ENCODE measurements at places on chromosomes 1 and 21.

GRCh38 chr21:40853956-40854688, 7.2 kb upstream of the DSCAM start:
- DNase-seq: no peak

DNA sequence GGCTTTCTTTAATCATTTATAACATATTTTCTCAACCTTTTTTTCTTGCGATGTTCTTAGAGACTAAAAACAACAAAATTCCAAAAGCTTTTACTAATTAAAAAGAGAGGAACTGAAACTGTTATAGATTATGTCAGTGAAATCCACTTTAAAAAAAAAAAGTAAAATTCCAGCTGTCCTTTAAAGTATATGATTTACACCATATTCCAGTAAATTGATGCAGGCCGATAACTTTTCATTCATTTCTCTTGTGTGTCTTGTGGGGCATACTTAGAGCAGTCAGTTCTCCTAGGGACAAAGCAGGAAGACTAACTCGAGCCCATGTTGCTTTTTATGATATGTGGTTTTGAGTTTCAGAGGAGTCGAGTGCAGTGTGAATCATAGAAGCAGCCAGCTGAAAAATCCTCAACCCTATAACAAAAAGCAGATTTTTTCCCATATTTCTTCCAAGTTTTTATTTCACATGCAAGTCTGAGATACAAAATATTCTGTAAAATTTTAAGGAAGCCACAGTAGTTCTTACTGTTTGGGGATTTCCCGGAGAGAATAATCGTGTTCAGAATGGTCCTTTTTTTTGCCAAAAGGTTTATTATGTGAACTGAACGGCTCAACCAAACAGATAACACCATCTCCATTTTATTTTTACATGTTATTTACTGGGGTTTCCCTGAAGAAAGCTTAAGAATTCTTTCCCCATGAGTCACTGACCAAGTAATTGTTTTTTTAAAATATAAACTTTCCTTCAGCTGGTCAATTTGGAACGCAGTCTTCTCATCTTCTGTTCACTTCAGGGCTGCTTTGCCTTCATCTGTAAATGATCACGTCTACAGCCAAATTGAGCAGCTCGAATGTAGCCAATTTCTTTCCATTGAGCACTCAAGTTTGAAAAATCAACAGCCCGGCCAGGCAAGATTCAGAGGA, 77.0 kb upstream of the C1orf105 start:
- no peak for DNase-seq

DNA sequence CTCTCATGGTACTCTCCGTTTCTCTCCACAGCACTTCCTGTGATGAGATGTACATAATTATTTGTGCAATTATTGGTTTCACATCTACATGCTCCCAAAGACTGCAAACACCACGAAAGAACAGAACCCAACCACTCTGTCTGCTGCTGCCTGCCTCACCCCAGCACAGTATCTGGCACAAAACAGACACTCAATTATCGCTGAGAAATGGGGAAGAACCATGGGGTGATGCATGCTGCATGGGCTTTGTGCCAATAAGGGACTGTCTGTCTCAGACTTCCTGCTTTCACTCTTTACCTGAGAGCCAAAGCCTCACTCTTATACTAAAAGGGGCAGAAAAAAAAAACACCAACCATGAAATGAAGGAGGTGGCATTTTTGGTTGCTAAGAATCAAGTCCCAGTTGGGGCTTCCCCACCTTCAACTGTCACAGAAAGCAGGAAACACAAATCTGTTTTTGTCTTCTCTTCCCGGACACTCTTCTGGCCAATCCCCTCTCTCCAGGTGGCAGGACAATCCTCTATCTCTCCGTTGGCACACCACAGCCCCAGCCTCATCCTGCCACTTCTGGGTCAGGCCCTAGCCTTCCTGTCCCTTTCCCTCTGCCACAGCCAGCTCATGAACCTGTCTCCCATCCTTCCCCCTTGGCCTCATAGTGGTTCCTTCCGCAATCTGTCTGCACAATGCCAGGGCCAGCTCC, 82.0 kb downstream of the TGFBR3 start:
- DNase-seq: peak; percentile 23

GRCh38 chr1:25204797-25205480, 27.4 kb downstream of the SYF2 start:
- no peak for DNase-seq
